Activated T-helper 1 cell treated with Interleukin-2 at 50 U/mL for 16 hours (primary cell): ENCODE measurements at places on chromosomes 16 and 17.

DNA sequence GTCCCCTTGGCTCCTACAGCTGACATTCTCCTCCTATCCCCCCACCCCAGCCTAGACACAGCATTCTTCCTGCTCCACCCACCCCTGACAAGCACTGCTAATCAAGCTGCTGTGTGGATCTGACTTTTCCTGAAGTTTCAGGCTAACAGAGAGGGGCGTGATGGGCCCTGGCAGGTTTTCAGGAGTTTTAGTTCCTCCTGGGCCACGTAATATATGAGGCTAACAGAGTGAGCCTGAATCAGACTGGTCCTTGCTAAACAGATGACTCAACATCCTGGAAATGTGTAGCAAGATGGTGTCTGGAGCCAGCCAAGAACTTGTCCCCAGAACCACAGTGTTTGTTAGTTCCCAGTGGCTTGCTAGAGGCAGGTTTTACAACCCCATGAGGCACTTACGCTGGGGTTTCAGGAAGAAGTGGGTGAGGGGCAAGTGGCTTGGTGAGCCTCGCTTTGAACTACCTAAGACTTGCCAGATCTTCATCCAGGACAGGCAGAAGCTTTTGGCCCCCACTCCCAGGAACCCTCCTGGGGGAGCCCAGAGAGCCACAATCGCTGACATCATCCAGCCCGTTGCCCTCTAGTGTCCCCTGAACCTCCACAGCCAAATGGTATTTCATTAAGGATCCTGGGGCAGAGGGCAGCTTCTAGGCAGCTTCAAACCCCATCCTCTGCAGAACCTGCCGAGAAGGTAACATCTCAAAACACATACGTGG lies 15.9 kb downstream of the TMEM92 start:
- no peak for DNase-seq

- DNase-seq = no peak
These were observed 110.7 kb downstream of the RAP1GAP2 start for GRCh38 chr17:2906901-2907300.

- DNase-seq = peak; percentile 82
These were observed at the start of gene TCF25 for GRCh38 chr16:89873109-89873971. Gene TCF25, plus strand, starts transcription at chr16:89873592. Its CDS starts 76 bp downstream, at chr16:89873668.

- no peak for DNase-seq
These were observed 324.2 kb downstream of the PMP22 start for GRCh38 chr17:14940938-14941265.

DNA sequence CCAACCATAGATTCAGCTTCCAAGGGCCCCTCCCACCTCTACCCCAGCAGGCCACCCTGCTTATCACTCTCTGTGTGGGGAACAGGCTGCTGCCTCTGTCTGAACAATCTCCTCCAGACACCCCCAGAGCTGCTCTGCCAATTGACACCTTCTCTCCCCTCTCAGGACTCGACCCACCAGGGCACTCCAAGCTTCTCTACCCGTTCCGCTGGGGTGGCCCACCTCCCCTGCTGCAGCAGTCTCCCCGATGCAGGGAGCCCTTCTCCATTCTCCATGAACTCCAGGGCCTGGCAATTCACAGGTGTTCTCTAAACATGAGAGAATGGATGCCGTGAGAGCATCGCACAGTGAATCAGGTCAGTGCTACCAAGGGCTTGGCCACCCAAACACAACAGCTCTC lies 28.3 kb upstream of the FAAP100 start:
- no peak for DNase-seq

DNA sequence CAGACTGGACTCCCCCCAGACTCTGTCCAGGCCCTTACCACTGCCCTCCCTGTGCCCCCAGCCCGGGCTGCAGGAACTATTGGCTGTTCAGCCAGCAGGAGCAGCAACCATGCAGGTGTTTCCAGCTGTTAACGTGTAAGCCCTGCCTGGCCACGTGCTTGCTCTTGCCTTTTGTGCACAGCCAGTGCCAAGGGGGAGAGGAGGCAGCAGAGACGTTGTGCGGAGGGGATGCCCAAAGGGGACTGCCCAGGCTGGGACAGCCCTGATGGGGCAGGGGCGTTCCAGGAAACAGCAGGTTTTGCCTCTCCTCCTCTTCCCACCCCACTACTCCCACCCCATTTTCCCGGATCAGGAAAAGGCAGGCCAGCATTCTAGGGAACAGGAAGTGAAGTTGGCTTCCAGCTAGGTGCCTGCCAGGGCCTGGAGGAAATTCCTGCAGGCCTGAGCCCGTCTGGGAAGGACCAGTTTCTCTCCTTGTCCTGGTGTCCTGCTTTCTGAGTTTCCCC lies 16.7 kb upstream of the LASP1NB start:
- DNase-seq = no peak

- DNase-seq = no peak
These were observed 11.1 kb upstream of the CHMP6 start for GRCh38 chr17:80980397-80981061.

GRCh38 chr16:66483689-66484452 lies 56.8 kb downstream of the BEAN1 start:
- peak; percentile 56 for DNase-seq

DNA sequence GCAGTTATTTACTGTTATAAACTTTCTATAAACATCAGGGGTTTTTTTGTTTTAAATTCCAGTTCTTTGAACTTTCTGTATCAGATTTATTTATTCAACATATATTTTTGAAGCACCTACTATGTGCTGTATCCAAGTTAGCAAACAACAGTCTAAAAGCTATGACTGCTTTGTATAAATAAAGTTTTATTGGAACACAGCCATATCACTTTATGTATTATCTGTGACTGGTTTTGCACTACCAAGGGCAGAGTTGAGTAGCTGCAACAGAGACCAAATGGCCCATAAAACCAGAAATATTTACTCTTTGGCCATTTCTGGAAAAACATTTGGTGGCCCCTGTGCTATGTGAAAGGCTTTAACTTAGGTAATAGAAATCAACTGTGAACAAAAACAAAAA lies 110.2 kb upstream of the ERCC4 start:
- no peak for DNase-seq

DNA sequence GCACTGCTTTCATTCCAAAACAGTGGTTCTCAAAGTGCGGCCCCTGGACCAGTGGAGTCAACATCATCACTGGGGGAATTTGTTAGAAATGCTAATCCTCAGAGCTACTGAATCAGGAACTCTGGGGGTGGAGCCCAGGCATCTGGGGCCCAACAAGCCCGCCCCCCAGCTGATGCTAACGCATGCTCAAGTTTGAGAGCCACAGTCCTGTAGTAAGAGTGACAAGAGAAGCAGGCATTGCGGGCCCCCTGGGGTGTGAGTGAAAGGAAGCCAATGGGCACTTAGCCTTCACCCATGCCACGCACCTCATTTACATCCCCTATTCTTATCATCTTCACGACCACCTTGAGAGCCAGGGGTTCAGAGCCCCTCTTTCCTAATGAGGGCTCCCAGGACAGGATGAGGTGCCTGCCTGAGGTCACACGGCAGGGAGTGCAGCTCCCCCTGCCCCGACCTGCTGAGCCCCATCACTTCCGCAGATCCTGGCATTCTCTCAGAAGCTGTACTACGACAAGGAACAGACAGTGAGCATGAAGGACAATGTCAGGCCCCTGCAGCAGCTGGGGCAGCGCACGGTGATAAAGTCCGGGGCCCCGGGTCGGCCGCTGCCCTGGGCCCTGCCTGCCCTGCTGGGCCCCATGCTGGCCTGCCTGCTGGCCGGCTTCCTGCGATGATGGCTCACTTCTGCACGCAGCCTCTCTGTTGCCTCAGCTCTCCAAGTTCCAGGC lies 9.1 kb downstream of the CA4 start:
- no peak for DNase-seq

DNA sequence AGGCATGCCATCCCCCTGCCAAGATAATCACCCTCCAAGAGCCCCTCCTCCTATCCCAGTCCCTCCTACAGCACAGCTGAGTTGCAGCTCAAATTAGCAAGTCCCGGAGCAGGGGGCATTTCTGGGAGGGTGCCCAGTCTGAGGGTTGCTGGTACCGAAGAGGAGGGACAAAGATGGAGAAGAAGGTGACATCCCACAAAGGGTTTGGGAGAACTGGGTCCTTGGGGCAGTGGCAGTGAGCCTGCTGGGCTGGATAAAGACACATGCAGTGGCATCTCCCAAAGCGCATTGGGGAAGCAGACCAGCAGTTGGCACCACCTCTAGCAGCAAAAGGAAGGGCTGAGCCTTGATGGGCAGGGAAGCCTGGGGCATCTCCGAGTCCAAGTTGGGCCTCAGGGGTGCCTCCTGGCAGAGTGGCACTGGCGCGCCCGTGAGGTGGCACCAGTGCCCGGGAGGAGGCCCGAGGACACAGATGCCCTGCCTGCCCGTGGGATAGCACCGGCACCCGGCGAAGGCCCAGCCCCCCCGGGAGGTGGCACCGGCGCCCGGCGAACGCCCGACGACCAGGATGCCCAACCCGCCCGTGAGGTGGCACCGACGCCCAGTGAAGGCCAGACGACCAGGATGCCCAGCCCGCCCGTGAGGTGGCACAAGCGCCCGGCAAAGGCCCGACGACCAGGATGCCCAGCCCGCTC lies 622 bp downstream of the TOM1L2 start:
- DNase-seq = peak; percentile 17

GRCh38 chr16:30355144-30355953 lies at the start of gene CD2BP2:
Gene CD2BP2, minus strand, starts transcription at chr16:30355308. Its CDS starts 627 bp downstream, at chr16:30354681.
- peak; percentile 83 for DNase-seq

- no peak for DNase-seq
These were observed 51.0 kb upstream of the MARCHF10 start for GRCh38 chr17:62859146-62859545.

- peak; percentile 13 for DNase-seq
These were observed 458.0 kb upstream of the ASIC2 start for GRCh38 chr17:33750943-33751701.

DNA sequence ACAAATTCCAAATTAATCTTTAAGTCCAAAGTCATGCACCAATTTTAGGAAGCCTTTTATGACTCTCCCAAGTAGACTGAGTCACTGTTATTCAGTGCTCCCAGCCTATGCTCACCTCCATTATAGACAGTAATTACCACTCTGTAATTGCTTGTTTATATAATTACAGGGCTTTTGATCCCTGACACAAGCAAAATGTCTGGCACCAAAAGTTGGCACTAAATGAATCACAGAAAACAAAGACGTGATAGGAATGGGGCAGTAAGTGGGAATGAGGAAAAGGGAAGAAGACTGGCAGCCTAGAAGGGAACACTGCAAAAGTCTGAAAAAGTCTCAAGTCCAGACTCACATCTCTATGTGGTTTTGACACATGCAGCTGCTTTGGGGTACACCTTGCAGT lies 94.1 kb downstream of the SLC39A11 start:
- DNase-seq = no peak

GRCh38 chr17:16941072-16942036 lies 30.6 kb downstream of the TNFRSF13B start:
- no peak for DNase-seq

- peak; percentile 62 for DNase-seq
These were observed at the start of gene SKAP1 for GRCh38 chr17:48429638-48430586. Gene SKAP1, minus strand, starts transcription at chr17:48430214.

DNA sequence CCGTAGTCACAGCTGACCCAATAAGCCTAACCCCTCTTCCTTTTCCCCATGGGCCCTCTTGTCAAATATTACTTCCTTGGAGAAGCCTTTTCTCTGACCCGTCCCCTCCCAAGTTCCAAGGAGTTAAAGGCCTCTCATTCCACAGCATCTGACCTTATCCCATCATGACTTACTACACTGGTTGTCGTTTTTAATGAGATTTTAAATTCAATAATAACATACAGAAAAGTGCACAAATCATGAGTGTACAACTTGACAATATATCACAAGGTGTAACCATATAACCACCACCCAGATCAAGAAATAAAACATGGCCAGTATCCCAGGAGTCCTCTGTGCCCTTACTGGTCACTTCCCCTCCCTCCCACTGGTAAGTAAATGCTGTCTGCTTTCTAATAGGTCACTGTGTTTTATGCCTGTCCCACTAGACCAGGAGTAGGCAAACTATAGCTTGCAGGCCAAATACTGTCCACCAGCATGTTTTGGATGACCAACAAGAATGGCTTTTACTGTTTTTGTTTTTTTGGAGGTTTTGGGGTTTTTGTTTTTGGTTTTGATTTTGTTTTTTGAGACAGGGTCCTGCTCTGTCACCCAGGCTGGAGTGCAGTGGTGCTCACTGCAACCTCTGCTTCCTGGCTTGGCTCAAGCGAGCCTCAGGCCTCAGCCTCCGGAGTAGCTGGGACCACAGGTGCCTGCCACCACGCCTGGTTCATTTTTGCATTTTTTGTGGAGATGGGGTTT lies 1.2 kb upstream of the FDXR start:
- no peak for DNase-seq

GRCh38 chr16:51651061-51651466 lies 500.0 kb upstream of the SALL1 start:
- DNase-seq = no peak

- DNase-seq = no peak
These were observed 39.1 kb downstream of the SPOP start for GRCh38 chr17:49638818-49639217.

DNA sequence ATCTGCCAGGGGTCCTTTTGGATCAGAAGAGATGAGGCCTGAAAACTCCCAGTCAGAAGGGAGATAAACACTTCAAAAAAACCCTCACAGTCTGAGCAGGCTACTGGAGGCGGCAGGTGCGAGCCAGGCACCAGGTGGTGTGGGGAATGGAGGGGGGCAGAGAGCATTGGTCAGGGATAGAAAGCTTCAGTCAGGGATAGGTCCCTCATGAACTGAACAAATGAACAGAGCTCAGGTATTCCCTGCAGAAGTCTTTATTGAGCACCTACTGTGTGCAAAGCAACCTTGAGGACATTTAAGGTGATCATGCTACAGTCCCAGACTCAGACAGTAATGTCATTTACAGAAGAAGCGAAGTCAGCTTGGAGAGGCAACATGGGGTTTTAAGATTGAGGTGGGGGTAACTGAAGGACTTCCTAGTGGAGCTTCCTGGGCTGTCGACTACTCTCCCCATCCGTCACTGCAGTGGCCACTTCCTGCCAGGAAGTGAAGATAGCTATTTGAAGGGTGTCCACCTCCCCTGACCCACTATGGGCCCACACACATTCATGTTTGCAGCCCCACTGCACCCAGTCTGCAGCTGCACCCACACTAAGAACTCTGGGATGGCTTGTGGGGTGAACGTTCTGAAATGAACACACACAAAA lies 3.2 kb downstream of the KIFC3 start:
- no peak for DNase-seq

DNA sequence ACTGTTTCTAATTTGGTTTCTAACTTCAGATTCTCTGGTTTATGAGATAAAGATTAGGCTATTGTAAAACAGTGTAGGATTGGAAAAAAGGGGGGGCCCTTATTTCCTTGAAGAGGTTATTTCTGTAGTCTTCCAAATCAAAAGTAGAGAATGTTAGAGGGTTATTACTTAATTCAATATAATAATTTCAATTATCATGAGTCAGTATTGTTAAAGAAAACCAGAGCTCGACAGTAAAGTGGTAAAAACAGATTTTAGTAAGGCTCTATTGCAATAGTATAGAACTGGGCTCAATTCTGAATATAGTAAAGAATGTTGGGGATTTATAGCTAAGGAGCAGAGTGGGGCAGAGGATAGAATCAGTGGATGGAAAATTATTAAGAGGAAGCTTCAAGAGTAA lies 140.0 kb downstream of the TANC2 start:
- DNase-seq = no peak
